ENCODE measurements at places on chromosomes 7 and 10.
A peak's percentile ranks its signal among the peaks of the same experiment; 100 is the strongest.

DNA sequence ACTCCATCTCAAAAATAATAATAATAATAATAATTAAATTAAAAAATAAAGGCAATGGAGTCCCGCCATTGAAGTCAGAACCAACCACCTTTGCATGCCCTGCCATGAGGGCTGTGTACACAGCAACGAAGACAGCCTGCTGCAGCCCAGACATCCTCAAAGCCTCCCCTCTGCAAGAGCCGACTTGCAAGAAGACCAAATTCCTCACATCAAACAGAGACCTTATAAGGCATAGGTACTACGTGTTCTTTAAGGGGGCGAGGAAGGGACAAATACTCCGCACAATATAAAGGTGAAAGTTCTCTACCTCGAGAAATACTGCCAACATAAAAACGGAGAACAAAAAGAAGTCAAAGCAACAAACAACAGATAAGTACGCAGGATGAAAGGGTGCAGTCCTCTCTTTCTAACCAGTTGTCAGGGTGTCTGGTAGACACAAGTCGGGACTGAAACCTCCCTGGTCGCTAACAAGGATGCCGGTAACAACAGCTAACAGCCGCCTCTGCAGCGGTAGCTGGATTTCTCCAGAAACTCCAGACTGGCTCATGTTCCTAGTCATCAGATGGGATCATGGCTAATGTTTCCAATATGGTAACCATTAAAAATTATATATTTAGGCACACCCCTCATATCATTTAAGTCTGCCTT, 23.6 kb downstream of the FGFR2 start:
- no peaks in the 10 kb centered on the region for H3K36me3 ChIP-seq
- peaks cover 13% of the 10 kb centered on the region for H3K4me1 ChIP-seq
- DNase-seq = no peak
- H3K27me3 ChIP-seq = no peaks in the 10 kb centered on the region
- peak overlapping the region; percentile 3 for H3K27ac ChIP-seq
- no peak overlapping the region for H3K4me3 ChIP-seq

DNA sequence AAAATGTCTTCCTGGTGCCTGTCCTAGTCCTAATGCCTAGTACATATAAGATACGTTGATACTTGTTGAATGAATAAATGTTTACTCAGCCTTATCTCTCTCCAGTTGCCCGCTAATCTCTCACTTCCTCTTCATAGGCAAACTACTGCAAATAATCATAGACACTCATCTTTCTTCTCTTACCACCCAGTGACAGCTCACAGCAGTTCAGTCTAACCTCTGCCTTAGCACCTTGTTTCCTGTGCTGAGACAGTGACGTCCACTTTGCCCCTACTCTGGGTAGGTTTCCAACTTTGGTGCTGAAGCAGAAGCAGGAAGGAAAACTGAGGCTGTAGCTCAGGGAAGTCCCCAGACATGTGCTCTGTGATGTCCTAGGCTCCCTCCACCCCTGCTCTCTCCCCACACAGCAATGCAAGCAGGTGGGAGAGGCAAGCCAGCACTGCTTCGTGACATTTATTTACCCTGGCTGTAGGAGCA, 45.5 kb upstream of the RHOBTB1 start:
- H3K27ac ChIP-seq = no peak overlapping the region
- H3K4me1 ChIP-seq = no peaks in the 10 kb centered on the region
- DNase-seq = no peak
- H3K36me3 ChIP-seq = no peaks in the 10 kb centered on the region

- H3K27me3 ChIP-seq = peaks cover 13% of the 10 kb centered on the region
- no peak for DNase-seq
- H3K4me3 ChIP-seq = peak overlapping the region; percentile 51
- H3K4me1 ChIP-seq = peaks cover 28% of the 10 kb centered on the region
- H3K36me3 ChIP-seq = no peaks in the 10 kb centered on the region
- no peak overlapping the region for H3K27ac ChIP-seq
Observed at GRCh38 chr10:61452151-61452651, 980 bp downstream of the TMEM26 start.

GRCh38 chr10:86721232-86721631, 35.2 kb upstream of the BMPR1A start:
- H3K27me3 ChIP-seq = no peaks in the 10 kb centered on the region
- DNase-seq = no peak
- H3K4me1 ChIP-seq = no peaks in the 10 kb centered on the region
- H3K36me3 ChIP-seq = no peaks in the 10 kb centered on the region
- H3K4me3 ChIP-seq = no peak overlapping the region
- H3K27ac ChIP-seq = no peak overlapping the region

DNA sequence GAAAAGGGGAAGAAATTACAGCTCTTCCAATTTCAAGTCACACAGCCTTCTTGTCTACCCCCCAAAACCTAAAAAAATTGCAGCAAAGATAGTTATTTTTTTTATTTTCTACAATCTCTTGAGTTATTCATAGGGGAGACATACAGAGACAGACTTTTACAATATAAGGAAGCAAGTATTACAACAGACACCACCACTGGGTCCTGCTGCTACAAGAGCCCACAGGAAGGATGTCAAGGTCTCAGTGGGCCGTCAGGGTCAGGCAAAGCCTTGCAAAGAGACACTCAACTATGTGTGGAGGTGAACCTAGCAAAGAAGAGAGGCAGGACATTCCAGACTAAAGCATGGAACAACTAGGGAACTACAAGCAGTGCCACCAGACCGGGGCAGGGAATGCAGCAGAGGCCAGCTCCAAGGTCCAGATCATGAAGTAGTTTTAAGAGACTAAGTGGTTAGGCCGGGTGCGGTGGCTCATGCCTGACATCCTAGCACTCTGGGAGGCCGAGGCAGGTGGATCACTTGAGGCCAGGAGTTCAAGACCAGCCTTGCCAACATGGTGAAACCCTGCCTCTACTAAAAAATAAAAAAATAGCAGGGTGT, 28.2 kb upstream of the ZCCHC24 start:
- no peaks in the 10 kb centered on the region for H3K4me1 ChIP-seq
- no peak overlapping the region for H3K27ac ChIP-seq
- no peaks in the 10 kb centered on the region for H3K27me3 ChIP-seq
- no peaks in the 10 kb centered on the region for H3K36me3 ChIP-seq
- DNase-seq = no peak
- no peak overlapping the region for H3K4me3 ChIP-seq

GRCh38 chr10:24685958-24686540, 37.6 kb downstream of the ARHGAP21 start:
- no peak overlapping the region for H3K27ac ChIP-seq
- no peak for DNase-seq
- peaks cover 10% of the 10 kb centered on the region for H3K4me1 ChIP-seq
- H3K36me3 ChIP-seq = no peaks in the 10 kb centered on the region

GRCh38 chr10:68235581-68235980, 3.7 kb upstream of the ATOH7 start:
- H3K4me1 ChIP-seq = peaks cover 12% of the 10 kb centered on the region
- DNase-seq = no peak
- H3K4me3 ChIP-seq = no peak overlapping the region
- no peaks in the 10 kb centered on the region for H3K36me3 ChIP-seq
- H3K27me3 ChIP-seq = peaks cover under 1% of the 10 kb centered on the region

GRCh38 chr7:16710651-16711050, 42.9 kb upstream of the TSPAN13 start:
- H3K4me1 ChIP-seq = no peaks in the 10 kb centered on the region
- no peaks in the 10 kb centered on the region for H3K27me3 ChIP-seq
- DNase-seq = no peak
- H3K27ac ChIP-seq = no peak overlapping the region
- no peak overlapping the region for H3K4me3 ChIP-seq

GRCh38 chr10:47300429-47300931, 483 bp downstream of the GDF10 start:
- H3K4me3 ChIP-seq = peak overlapping the region; percentile 49
- peaks cover 23% of the 10 kb centered on the region for H3K27me3 ChIP-seq
- H3K4me1 ChIP-seq = no peaks in the 10 kb centered on the region
- no peaks in the 10 kb centered on the region for H3K36me3 ChIP-seq
- DNase-seq = no peak

- H3K27me3 ChIP-seq = no peaks in the 10 kb centered on the region
- no peak for DNase-seq
- no peak overlapping the region for H3K4me3 ChIP-seq
- no peaks in the 10 kb centered on the region for H3K36me3 ChIP-seq
Observed at GRCh38 chr7:106592282-106593027, 68.5 kb downstream of the CCDC71L start.

DNA sequence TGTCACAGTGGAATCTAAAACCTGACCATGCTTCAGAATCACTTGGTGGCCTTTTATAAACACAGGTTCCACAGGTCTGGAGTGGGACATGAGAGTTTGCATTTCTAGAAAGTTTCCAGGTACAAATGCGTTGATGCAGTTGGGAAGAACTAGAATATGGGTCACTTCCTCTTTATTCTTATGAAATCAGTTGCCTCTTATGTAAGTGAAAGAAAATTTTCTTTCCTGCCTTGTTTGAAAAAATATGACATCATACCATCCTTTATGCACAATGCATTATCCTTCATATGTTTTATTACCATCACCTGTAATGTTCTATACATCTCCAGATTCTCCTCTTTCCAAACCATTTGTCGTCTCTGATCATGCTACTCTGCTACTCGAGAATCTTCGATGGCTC, 44.0 kb downstream of the PLXNA4 start:
- H3K27me3 ChIP-seq = no peaks in the 10 kb centered on the region
- no peak for DNase-seq
- H3K4me3 ChIP-seq = no peak overlapping the region
- H3K27ac ChIP-seq = no peak overlapping the region

DNA sequence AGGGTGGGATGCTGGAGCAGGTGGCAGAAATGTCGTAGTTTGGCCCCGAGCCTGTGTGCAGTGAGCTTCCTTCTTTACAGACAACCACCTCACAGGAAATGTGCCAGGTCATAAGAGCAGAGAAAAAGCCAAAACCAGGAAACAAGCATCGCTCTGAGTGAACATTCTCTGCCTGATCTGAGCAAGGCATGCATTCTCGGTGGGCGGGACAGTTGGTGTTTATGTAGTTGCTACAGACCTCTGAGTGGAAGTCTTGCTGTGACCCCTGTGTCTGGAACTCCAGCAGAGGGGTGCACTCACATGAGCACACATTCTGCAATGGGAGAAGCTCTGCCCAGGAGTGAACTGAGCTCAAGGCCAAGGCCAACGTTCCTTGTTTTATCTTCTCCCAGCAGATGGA, 230.1 kb downstream of the TCERG1L start:
- no peak for DNase-seq
- H3K4me1 ChIP-seq = no peaks in the 10 kb centered on the region
- H3K36me3 ChIP-seq = no peaks in the 10 kb centered on the region
- no peak overlapping the region for H3K27ac ChIP-seq
- H3K4me3 ChIP-seq = no peak overlapping the region

DNA sequence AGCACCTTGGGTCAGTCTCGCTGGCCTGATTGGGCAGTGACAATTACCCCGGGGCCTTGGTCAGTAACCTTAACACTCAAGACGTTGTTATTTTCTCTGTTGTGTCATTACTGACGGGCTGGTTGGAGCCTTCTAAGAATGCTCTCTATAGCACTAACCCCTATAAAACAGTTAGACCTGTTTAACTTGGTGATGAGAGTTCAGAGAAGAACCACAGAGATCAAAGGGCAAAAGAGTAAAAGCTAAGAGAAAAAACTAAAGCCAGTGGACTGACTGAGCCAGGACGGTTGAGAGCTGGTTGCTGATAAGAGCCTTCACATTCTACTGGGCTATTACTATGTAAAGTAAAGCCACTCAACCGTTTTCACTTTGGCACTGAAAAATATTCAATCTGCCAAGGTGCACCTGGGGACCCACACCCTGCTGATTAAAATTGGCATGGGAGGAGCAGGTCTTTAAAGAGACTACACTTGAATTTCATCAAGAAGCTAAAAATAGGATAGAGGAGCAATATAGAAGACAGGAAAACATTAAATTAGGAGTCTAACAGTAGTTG, 13.6 kb upstream of the ITGB1 start:
- H3K27me3 ChIP-seq = no peaks in the 10 kb centered on the region
- no peak overlapping the region for H3K27ac ChIP-seq
- H3K4me3 ChIP-seq = no peak overlapping the region
- H3K4me1 ChIP-seq = peaks cover 5% of the 10 kb centered on the region
- no peaks in the 10 kb centered on the region for H3K36me3 ChIP-seq
- DNase-seq = no peak

- peak overlapping the region; percentile 82 for H3K27ac ChIP-seq
- H3K4me3 ChIP-seq = peak overlapping the region; percentile 84
- H3K4me1 ChIP-seq = peaks cover 54% of the 10 kb centered on the region
- no peaks in the 10 kb centered on the region for H3K27me3 ChIP-seq
- H3K36me3 ChIP-seq = no peaks in the 10 kb centered on the region
- no peak for DNase-seq
Observed at GRCh38 chr10:112953174-112954159, 3.4 kb downstream of the TCF7L2 start.

DNA sequence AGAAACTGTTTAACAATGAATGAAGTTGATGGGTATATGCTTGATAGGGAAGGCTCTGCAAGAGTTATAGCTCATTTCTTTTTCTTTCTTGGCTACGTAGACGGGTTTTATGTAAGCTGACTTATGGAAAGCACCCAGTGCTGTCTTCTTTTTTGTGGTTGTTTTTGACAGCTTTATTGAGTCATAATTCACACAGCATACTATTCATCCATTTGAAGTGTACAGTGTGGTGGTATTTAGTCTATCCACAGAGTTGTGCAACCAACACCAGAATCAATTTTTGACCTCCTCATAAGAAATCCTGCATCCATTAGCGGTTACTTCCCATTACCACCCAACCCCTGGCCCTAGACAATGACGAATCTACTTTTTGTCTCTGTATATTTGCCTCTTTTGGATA, 240.6 kb upstream of the KIAA1217 start:
- H3K27ac ChIP-seq = no peak overlapping the region
- H3K4me3 ChIP-seq = no peak overlapping the region
- H3K27me3 ChIP-seq = no peaks in the 10 kb centered on the region
- no peak for DNase-seq

DNA sequence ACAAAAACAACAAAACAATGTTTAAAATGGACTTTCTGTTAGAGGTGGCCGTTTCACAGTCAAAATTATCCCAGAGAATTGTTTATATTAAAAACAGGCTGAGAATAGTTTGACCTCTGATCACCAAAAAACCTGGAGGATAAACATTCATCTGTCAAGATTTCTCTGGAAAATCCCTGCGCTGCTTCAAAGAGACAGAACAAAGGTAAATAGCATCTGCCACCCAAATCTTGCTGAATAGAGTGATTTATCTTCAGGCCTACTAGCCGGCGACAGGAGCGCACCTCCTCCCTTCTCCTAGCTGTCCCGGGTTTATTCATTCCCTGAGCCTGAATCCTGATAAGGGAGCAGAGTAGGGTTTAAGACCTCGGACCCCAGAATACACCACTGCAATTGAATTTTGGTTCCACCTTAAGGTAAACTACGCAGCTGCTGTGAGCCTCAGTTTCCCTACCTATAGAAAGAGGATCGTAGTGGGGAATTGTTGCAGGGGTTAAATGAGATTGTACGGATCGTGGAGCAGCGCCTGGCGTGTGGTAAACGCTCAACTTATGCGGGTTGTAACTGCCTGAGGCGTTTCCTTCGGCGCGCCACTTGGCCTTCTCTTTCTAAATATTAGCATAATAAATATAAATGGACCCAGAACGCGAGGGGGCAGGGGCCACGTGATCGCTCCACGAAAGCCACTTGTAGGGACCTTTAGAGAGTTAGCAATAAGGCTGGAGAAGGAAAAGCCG, 498 bp upstream of the ST7 start:
- H3K4me3 ChIP-seq = peak overlapping the region; percentile 81
- H3K27ac ChIP-seq = peak overlapping the region; percentile 97
- peak; percentile 90 for DNase-seq
- no peaks in the 10 kb centered on the region for H3K27me3 ChIP-seq

Measured in upper lobe of right lung (tissue), 1 donor.